ENCODE measurements at places on chromosomes 1 and 21.

DNA sequence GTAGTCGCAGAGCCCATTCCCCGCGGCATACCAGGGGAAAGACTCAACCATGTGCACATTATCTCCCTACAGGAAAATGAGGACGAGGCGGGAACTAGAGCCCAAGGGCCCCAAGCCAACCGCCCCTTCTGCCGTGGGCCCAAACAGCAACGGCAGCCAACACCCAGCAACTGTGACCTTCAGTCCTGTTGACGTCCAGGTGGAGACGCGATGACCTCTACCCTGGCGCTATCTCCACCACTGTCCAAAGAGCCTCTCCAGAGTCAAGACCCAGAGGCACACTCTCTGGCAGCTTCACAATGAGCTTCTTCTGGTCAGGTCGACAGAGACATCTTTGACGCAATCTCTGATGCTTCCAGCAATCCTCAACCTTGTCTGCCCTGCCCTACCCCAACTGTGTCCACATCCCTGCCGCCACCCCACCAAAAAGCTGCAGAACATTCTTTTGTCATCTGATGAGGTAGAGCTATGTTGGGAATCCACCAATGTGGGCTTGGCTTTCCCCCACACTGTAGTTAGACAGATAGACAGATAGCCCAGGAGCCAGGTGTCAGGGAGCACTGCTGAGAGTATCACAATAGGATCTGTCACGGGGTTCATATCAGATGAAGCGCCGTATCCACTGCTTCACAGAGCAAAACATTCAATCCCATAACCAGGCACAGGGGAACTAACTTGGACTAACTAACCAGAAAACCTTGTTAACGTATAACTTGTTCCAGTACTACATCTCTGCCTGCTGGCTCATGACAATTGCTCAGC is 37.4 kb upstream of the SRRM1 start:
- no peak for DNase-seq

DNA sequence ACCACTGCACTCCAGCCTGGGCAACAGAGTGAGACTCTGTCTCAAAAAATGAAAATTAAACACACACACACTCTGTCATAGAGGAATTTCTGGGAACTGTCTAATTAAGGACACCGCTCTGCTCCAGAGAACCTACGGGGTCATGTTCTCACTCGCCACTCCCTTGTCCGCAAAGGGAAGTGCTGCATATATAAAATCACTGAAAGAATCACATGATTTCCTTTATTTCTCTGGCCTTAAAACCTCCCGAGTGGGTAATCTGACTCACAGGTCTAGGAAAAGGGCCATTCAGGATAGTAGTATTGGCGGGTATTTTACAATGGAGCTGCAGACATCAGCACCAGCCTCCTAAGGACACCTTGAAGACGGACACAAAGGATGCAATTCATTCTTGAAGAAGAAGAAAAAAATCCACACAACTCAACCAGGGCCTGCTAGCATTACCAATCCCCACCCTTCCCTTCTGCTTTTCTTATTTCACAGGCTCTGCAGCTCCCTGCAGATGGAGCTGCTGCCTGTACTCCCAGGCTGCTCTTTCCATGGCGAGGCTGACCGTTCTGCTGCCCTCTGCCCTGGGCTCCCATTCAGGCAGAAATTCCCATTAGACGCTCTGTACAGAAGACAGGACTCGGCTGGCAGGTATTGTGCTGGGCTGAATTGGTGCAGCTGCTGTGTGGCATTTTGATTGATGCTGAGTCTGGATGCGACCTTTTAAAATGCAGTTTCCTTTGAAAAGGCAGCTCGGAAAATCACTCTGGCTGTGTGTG is 53.3 kb upstream of the FAM89A start:
- peak; percentile 42 for DNase-seq

- no peak for DNase-seq
Measured at GRCh38 chr1:155086128-155086741, 7.6 kb downstream of the EFNA3 start.

DNA sequence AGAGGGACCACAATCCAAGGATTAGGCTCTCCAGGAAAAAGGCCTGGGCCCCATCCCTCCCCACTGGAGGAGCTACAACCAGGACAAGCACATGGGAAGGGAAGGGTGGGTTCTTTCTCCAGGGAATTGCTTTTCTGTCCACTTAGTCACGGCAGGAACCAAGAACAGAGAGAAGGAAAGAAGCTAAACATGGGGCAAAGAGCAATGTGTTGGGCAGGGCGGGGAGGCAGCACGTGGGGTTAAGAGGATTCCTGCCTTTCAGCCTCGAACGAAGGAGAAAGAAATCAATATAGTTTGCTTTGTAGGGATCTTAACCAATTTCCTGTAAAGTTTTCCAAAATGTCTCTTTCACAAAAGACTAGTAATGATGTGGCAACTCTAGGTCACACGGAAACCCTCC is 21.7 kb downstream of the ERI3 start:
- DNase-seq: no peak

- no peak for DNase-seq
Measured at GRCh38 chr1:12316331-12316730, 86.5 kb downstream of the VPS13D start.

DNA sequence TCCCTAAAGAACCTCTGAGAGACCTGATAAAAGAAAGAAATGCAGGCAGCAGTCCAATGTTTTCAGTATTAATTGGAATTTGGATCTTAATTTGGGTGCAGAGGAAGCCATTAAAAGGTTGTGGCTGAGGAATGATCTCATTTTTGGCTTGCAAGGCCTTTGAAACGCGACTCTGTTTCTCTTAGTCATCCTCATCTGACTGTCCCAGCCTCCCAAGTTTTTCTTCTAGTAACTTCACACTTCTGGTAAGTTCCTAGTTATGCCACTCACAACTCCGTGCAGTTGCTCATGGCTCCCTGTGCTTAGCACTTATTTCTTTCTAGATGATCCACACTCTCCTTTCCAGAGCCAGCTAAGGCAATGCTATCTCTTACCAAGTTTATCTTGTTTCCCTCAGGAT is 147.4 kb upstream of the USP24 start:
- no peak for DNase-seq

DNA sequence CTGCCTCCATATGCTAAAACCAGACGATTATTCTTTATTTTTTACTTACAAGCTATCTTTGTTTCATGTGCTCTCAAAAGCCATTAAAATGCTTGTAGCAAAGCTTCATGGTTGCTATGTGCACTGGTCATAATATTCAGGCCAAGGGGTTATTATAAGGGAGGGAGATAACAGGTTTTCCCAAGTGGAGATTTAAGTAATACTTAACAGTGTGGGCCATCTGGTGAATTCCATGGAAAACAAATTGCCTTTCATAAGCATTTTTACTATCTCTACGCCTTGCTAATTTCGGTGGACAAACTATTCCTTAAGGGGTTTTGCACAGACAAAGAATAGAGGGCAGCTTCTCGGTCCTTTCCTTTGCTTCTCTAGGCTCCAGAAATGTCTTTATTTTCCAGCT is 137.8 kb downstream of the NUF2 start:
- no peak for DNase-seq

DNA sequence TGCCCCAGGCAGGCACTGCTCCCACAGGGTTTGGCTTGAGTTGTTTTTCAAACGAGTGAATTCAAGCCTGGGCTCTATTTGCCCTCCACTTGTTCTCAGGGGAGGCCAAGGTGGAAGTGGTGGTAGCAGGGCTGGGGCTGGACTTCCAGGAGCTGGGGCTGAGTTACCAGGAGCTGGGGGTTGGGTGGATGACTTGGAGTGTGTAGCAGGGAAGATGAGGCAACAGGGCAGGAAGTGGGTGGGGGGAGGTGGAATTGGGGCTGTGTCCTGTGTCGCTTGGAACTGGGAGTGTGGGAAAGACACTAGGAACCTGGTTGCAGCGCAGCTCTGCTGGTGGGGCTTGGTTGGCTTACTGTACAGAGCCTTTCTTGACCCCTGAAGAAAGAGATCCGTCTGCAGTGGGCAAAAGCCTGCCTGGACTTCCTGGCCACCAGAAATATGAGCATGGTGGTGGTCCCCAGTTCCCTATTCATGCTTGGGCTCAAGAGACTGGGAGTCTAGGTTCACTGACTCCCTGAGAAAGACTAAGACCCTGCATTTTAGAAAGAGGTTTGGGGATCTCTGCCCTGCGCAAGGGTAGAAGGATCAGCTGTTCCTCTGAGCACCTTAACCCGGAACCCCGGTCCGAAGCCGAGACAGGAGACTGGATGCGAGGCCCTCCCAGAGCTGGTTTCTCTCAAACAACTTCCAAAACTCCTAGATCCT is 3.1 kb downstream of the TFAP2E start:
- no peak for DNase-seq

GRCh38 chr1:181124291-181124751 is 35.8 kb downstream of the IER5 start:
- no peak for DNase-seq

DNA sequence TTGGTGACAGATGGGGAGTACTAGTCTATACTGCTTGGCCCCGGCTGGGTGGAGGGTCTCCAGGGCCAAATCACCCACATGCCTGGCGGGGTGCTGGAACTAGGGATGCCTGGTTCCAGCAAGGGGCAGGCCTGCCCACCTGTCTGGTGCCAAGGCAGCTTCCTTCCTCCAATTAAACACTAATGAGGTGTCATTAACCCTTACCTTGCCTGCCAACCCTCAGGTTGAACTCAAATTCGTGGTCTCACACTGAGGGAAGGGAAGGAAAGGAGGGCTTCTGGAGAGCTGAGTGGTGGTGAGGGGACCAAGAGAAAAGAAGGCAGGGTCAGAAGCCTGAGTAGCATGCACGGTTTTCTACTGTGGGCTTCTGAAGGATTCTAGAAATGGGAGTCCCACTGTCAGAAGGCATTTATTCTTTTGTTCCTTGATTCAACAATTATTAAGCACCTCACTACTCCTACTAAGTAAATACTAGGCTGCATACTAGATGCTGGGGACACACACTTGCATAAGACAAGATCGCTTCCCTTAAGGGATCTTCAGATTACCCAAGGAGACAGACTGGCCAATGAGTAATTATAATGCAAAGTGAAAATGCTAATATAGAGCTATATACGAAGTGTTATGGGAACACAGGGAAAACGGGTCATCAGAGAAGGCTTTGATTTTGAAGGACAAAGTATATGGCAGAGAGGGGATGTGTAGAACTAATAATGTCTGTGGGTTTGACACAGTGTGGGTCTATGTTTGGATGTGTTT is 5.9 kb upstream of the EFNA3 start:
- no peak for DNase-seq

DNA sequence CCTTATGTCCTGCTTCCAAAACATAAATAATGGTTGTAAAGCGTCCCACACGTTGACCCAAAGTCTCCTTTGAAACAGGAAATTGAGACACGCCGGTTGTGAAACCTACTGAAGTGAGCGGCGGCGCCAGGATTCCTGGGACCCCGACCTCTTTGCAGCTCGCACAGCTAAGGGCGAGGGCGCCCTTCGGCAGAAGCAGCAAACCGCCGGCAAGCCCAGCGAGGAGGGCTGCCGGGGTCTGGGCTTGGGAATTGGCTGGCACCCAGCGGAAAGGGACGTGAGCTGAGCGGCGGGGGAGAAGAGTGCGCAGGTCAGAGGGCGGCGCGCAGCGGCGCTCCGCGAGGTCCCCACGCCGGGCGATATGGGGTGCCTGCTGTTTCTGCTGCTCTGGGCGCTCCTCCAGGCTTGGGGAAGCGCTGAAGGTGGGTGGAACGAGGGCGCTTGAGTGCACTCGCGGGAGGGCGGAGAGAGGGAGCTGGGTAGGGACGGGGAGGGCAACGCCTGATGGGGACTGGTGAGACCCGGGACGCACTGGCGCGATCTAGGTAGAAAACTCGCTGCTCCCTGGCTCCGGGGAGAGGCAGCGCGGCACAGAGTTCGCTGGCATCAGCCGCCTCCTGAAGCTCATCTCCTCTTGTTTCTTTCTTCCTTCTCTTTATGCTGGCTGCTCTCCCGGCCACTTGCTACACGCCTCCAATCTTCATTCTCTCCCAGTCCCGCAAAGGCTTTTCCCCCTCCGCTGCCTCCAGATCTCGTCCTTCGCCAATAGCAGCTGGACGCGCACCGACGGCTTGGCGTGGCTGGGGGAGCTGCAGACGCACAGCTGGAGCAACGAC is at the start of gene CD1D:
CD1D (plus strand) TSS at position 155 of the 836 bp plus-strand sequence; CDS start at position 362, 207 bp downstream.
- DNase-seq: no peak

GRCh38 chr1:159214149-159214760 is 9.6 kb downstream of the ACKR1 start:
- DNase-seq: no peak

DNA sequence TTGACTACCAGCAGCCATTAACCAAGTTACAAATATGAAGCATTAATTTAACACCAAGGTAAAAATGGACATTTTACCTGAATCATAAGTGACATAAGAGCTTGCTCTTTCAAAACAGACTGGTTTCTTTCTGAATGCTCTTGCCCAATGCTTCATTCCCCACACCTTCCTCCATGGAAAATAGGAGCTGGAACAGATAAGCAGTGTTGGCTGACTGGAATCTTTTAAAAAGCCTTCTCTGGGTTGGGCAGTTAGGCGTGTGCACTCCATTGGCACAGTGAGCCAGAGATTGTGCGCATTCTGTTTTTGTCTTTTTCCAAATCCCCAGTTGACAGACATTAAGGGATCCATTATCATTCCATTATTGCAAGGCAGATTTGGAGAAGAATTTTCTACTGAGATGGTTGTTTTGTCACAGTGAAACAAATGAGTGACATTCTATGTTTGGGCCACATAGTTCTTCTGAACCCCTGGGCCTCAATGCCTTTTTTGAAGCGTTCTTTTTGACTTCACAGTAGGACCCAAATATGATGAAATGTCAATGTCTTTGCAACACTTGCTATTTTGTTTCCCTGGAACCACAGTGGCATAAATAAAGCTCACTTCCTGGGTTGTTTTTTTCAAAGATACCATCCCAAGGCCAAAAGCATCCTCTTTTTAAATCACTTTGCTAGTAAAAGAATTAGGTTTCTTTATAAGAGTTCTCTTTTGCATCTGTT is 32.3 kb downstream of the LRRC8B start:
- DNase-seq: no peak

DNA sequence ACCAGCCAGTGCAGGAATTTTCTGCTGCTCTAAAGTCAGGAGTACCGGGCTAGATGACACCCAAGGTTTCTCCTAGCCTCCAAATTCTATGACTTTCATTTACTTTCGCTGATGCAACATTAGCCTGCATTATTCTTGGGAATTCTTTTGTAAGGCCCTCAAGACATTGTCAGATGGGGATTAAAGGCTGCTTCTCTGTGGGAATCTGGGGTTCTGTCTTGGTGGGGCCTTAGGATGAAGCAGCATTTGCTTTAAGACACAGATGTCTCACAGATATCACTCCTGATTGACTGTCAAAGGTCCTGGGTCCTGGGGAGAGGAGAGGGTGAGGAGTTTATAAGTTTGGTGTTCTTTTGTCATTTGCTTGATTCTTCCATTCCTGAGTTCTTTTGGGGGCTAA is 11.6 kb downstream of the PKP1 start:
- DNase-seq: no peak

DNA sequence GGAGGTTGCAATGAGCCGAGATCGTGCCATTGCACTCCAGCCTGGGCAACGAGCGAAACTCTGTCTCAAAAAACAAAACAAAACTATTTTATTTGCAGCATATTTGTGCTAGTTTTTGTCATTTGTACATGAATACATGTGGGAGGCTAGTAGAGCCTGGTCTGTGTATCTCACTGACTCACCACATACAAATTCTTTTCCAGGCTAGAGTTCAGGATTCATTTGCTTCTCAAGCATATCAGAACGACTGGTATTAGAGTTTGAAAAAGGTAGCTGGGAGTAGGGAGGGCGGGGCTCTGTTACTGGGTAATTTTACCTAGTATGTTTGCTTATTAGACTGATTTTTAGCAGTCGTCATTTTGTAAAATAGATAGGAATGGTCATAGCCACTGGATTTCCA is 4.5 kb upstream of the TOR3A start:
- DNase-seq: no peak

All from putamen (tissue), 1 donor.